SK-MEL-5 (cell line): ENCODE measurements at places on chromosomes 5 and 9.
A peak's percentile ranks its signal among the peaks of the same experiment; 100 is the strongest.

- no peak for DNase-seq
Observed at GRCh38 chr9:24090566-24090965, 264.5 kb upstream of the ELAVL2 start.

- no peak for DNase-seq
Observed at GRCh38 chr5:150322202-150322601, 19.5 kb upstream of the ARSI start.

GRCh38 chr9:34558919-34559623 lies 30.5 kb downstream of the CNTFR start:
- DNase-seq, result no peak

DNA sequence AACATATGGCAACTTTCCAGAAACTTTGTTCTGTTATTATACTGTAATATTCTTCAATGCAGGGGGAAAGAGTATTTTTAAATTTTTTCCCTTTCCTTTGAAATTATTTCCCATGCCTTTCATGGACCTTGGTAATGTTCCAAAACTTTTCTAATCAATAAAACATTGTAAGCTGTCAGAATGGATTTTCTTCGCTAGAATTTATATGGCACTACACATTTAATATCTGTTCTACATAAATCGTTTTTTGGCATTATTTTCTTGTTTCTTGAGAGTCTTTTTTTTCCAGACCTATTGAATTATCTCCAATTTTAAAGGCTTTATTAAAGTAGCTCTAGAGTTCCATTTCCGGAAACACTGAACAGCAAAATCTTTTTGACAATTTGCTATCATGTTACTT lies 249.0 kb downstream of the TMEM167A start:
- no peak for DNase-seq

DNA sequence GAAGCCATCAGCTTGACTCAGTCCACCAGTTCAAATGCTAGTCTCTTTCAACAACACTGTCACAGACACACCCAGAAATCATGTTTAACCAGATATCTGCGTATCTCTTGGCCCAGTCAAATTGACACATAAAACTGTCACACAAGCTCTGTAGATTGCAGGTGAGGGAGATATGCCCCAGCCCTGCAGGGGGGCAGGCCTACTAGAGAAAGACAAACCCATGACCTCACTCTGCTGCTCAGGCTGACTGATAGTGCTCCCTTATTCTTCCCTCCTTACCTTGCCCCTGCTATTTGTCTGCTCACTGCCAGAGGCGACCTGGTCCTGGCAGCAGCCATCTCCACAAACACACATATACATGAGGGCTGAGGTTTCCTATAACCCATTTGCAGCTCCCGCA lies 351.3 kb downstream of the DRD1 start:
- DNase-seq, result no peak

- no peak for DNase-seq
Observed at GRCh38 chr9:8474937-8475336, 675.4 kb upstream of the DMAC1 start.

GRCh38 chr5:135978212-135978631 lies 23.4 kb upstream of the LECT2 start:
- no peak for DNase-seq

DNA sequence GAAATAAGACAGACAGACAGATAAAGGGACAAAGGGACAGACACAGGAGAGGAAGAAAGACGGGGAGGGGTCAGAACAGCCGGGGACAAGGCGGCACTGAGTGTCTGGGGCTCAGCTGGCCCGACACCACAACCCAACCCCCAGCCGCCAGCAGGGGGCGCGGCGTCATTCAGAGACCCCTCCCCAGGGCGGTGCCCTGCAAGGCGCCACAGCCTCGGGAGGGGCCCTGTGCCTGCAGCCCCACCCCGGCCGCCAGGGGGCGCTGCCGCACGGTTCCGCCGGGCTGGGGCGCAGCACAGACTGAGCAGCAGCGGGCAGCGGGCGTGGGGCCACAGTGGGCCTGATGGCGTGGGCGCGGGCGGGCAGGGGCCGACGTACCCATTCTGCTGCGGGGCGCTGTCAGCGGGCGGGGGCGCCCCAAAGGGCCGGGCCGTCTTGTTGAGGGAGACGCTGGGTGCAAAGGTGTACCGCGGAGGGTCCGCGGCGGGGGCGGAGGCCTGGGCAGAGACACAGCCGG lies 5.9 kb downstream of the PDLIM7 start:
- peak; percentile 64 for DNase-seq

DNA sequence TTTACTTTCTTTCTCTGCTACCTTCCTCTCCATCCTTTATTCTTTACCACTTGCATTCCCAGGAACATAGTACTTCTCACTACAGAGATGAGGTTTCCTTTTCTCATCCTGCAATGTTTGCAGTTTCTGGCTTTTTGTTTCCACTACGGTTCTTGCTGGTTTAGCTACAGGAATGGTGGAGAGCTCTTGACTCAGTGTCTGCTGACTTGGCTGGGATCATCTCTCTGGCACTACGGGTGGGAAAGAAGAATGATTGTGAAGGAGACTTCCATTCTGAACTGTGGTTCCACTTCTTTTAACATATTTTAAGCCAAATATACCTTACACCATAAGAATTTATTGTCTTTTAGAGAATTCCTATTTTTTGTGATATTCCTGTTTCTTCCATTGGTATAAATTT lies 65.1 kb downstream of the NREP start:
- DNase-seq, result no peak

- no peak for DNase-seq
Observed at GRCh38 chr9:677461-678097, 163.9 kb upstream of the DMRT1 start.

DNA sequence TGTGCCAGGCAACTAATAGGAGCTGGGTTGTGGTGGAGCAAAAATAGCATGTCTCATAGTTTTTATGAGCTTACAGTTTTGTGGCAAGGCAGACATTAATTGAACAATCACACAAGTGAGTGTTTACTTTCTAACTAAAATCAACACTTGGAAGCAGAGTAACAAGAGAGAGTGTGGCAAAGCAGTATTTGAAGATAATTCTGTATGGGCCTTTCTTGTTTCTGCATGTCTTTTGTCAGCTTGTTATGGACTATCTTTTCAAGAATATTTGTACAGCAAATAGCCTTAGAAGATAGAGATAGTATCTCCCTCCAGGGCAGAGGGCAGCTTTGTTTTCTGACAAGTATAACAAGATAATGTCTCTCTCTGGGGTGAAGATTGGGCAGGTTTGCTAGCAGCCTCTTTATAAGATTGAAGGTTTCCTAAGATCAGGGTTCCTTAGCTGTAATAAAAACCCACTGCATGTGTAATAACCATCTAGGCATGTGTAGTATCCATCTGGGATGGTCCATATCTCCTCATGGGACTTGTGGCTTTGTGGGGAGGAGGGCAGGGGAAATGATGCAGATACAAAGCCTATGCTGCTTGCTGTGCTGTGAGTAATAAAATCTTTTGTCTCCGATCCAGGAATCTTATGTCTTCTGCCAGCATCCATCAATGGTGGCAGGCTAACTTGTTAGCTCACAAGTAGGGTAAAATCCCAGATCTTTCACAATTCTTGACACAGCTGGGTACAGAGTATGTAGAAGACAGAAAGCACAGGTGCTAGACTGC lies 479.9 kb downstream of the KDM4C start:
- no peak for DNase-seq

DNA sequence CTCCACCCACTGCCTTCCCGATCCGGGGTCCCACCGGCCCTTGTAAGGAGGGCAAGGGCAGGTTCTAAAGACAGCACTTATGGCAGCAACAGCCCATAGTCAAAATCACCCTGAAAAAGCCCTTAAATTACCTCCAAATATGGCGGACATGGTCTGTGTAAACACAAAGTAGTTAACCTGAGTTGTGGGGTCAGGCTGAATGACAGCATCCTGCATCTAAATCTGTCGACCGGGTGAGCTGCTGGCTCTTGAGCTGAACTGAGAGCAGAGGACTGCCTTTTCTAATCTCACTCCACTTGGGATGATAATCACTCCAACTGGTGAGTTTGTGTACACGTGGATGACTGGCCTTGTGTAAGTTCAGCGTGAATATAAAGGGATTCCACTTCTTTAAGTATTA lies 249.6 kb downstream of the DENND1A start:
- no peak for DNase-seq

- no peak for DNase-seq
Observed at GRCh38 chr5:90305041-90305720, 104.4 kb downstream of the CETN3 start.

DNA sequence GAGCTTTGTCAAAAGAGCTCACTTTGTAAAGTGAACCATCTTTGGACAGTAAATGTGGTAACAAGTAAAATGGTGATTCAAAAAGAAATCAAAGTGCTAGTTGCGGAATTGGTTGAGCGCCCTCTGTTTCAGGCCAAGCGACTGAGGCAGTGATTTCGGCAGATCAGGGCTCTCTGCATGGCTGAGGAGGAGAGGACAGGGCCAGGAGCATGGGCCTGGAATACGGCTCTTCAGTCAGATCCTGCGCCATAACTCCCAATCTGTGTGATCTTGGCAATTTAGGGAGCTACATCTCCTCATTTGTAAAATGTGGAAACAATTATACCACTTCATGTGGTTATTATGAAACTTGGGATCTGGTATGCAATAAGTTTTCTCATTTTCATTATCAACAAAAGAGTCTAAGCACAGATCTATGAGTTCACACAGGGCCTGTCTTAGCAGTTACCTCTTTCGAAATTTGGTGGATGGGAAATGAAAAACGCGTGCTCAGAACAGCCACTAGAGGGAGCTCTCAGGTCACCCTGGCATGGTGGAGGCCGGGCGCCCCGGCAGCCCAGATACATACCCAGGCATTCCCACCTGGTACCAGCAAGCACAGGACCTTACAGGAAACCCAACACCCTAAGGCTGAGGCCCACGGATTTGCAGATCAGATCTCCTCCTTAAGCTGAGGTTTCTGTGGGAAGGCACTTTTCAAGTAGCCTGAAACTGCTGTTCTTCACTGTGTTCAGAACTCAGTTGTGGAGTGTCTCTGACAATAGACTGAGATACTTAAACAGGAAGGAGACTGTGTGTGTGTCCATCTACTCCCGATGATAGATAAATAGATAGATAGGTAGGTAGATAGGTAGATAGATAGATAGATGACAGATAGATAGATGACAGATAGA lies 303.7 kb downstream of the RAB3C start:
- peak; percentile 85 for DNase-seq

DNA sequence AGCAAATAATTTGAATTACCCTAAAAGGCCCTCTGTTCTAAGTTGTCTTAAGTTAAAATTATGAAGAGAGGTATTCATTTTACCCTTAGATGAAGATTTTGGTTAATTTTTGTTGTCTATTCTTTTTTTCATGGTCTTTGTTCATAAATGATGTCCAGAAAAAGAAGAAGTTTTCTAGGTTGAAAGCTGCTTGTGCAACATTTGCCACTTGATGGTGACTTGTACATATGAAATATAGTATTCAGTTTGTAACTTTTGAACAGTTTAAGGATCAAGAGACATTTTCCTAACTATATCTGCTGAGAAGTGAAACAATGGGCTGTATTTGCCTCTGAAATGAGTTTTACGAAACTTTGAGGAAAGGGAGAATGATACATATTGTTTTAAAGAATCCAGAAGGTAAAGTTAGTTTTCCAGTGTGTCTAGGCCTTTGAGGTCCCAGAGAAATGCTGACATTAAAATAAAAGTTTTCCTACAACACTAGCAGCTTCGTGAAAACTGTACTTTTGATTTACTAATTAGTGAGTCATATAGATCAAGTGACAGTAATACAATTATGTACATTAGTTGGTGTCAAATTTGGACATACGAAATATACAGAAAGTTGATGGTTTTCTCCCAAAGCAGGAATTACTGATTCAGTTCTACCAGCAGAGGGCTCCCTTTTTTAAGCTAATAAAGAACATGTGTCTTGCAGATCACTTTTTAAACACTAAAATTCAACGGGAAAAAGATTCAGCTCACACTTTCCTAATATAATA lies 70.5 kb downstream of the PIK3R1 start:
- DNase-seq, result peak; percentile 62

DNA sequence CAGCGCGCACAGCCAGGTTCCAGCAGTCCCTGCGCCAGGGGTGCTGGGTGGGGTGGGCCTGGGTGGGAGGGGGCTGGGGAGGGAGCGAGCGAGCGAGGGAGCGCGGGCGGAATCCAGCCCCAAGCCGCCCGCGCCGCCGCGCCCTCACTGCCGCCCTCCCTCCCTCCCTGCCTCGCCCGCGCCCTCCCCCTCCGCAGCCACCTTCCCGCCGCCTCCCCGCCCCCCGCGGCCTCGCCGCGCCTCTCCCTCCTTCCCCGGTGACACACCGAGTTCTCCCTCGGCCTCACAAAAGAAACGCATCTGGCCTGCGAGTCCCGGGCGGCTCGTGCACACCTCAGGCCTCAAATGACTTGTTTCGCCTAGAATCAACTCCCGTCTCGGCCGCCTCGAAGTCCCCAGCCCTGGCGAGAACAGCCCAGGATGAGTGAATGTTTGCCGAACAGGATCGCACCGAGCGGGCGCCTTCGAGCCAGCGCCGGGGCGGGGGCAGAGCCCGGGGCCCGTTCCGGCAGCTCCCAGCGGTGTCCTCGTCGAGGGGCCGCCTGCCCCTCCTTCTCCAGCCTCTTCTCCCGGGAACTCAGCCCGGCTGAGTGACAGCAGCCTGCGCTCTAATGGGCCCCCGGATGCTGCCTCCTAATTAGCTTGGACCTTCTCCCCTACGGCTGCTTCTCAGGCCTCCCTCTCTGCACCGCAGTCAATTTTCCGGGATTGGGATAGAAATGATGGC lies 371 bp upstream of the PITX1 start:
- DNase-seq, result no peak

- DNase-seq, result no peak
Observed at GRCh38 chr5:14331386-14331781, 188.2 kb downstream of the TRIO start.

- no peak for DNase-seq
Observed at GRCh38 chr9:18759827-18760226, 273.2 kb downstream of the SAXO1 start.

- DNase-seq, result no peak
Observed at GRCh38 chr5:53490747-53491146, 10.3 kb downstream of the FST start.

DNA sequence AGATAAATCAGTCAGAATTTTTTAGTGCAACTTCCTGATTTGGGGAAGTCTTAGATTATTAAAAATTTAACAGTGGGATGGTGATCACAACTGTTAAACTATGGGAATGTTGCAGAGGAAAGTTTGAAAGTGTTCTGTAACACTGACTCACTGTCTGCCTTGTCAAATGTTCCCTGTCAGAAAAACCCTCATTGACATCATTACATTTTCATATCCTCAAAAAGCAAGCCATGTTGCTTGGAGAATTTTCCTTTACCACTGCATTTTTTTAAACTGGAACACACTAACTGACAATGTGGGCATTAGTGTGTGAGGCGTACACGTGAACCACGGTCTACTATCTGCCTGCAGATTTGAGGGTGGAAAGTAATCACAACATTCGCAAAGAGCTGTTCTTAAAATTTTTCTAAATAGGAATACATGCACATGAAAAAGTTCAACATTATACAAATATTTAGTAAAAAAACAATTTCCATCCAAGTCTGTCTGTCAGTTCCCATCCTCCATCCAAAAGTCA lies 28.6 kb upstream of the IL7R start:
- no peak for DNase-seq

DNA sequence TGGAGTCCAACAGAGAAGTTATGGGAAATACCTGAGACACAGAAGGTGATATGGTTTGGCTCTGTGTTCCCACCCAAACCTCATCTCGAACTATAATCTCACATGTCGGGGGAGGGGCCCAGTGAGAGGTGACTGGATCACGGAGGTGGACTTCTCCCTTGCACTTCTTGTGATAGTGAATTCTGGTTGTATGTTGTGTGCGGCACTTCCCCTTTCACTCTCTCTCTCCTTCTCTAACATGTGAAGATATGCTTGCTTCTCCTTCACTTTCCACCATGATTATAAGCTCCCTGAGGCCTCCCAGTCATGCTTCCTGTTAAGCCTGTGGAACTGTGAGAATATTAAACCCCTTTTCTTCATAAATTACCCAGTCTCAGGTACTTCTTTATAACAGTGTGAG lies 96.1 kb downstream of the TMEM232 start:
- DNase-seq, result no peak

GRCh38 chr9:113927277-113927676 lies 51.2 kb downstream of the ZNF618 start:
- no peak for DNase-seq
